ENCODE measurements at places on chromosomes 7 and 10.

- no peak for DNase-seq
Measured at GRCh38 chr7:71535616-71536015, 403.7 kb downstream of the GALNT17 start.

DNA sequence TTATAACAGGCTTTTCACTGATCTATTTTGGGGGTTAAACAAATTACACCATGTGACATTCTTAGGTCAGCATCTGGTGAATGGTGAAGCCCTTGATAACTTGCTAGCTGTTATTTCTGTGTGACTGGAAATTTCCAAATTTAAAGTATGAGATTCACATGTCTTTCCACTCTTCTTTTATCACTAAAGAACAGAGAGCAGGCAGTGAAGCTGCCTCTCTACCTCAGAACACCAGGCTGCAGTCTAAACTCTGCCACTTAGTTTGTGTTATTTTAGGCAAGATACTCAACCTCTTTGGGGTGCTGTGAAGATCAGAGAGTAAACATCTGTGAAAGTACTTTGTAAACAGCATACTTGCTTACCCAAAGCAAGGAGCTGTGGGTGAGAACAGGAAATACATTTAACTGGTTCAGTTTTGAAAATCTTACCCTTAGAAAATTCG, 15.5 kb upstream of the SP4 start:
- DNase-seq: no peak

DNA sequence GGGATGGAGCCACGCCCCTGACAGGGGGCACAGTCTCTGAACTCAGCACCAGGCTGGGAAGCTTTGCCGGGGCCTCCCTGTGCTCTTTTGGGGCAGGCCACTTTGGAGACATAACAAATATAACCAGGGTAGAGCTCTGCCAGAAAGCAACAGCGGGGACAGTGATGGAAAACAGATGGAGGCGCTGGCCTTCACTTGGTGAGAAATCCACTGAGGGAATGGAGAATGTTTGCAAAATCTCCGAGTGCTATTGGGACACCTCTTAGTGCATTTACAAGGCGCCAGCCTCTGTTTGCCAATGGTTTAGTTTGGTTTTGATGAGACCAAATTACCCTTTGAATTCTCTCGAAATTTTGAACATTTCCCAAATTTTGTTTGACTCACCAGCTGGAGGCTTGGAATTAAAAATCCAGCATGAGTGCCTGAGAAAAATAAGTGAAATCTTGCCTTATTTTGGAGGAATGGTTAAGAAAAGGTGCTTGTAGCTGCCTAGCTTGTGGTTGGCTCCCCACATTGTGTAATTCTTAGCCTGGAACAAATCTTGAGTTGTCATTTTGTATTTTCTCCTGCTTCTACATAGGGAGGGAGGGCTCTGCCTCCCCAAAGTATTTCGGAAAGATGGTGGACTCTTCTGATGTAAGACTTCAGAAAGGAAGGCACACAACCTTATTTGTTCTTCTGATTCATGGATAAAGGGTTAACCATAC, 980.5 kb downstream of the LRMDA start:
- DNase-seq: no peak

- DNase-seq: no peak
Measured at GRCh38 chr7:6709808-6710207, 3.1 kb upstream of the ZNF12 start.

DNA sequence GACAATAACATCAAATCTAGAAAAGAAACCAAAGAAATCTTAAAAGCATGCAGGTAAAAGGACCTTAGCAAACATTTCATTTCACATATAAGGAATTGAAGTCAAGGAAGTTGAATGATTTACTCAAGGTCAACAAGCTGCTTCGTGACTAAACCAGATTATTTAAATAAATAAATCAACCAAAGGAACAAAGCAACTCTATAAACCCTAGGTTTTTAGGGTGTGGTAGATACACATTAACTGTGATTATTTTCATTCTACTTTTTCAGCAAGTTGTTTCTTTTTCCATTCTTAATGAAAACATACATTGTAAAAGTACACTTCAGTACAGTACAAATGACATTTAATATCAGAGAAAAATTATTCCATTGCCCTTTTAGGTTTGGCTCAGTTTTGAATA, 382.0 kb upstream of the STEAP1 start:
- DNase-seq: no peak

GRCh38 chr7:107661081-107661864, 645 bp downstream of the SLC26A4 start:
- peak; percentile 24 for DNase-seq

DNA sequence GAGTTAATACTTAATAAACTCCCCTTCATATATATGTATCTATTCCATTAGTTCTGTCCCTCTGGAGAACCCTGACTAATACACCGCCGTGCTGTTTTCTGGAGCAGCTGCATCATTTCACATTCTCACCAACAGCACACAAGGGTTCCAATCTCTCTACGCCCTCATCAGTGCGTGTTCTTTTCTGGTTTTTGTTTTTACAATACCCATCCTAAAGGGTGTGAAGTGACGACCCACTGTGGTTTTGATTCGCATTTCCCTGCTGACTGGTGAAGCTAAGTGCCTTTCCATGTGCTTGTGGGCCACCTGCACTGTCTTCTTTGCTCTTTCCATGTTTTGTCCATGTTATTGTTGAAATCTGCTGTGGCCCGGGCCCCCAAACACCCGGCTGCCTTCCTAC, 11.0 kb upstream of the INSIG1 start:
- no peak for DNase-seq

GRCh38 chr7:141272417-141272816, 198.6 kb downstream of the TMEM178B start:
- no peak for DNase-seq

- no peak for DNase-seq
Measured at GRCh38 chr10:42969147-42969546, 107.7 kb upstream of the RET start.

- no peak for DNase-seq
Measured at GRCh38 chr7:82131215-82131614, 312.4 kb downstream of the CACNA2D1 start.

DNA sequence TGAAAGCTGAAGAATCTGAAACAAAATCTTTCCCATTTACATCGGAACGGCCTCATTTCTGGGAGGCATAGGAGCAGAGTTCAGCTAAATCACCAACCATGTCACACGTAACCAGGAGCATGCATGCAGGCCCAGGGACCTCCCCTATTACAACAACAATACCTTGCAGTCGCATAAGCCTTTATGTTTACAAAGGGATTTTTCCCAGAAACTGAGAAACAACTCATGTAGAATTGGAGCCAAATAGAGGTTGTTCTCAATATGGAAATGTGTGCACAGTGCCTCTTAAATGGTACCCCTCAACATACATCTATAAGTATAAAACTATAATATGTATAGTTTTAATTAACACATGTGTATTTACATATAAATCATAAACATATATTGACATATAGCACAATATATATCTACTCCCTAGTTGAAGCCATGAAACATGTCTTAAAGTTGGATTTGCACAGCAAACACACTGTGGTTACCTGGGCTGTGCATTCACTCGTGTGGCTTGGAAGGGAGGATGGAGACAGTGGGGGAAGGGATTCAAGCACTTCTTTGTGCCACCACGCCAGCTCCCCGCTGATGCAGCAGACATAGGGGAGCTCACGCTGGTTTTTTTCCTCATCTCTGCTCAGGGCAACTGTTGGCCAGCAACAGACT, 35.0 kb upstream of the DGKI start:
- DNase-seq: no peak
